ENCODE measurements at places on chromosomes 2 and 18.
A peak's percentile ranks its signal among the peaks of the same experiment; 100 is the strongest.

DNA sequence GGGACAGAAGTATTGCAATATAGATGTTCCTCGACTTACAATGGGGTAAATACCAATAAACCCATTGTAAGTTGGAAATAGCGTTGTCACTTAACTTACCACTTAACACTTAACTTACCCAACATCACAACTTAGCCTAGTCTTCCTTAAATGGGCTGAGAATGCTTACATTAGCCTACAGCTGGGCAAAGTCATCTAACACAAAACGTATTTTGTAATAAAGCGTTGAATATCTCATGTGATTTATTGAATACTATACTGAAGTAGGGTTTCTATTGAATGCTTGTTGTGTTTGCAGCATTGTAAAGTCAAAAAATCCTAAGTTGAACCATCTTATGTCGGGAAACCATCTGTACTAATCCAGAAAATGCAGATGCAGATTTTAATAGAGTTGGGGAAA, 23.6 kb downstream of the IL1R2 start:
- no peak for DNase-seq

DNA sequence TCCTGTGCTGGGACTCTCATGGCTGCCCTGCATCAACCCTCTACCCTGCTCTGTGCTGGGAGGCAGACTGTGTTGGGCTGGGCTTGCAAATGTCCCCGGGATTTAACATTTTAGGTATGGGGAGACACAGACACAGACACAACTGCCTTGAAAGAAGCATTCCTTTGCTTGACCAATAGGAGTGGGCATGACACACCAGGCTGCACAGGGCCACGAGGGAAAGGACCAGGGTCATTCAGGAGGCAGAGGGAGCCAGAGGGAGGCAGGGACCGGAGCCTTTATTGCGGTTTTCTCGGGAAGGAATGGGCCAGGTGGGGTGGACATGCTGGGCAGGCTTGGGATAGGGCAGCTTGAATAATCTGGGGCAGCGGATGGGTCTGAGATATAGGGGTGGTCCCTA, 238.7 kb upstream of the COPS8 start:
- no peak for DNase-seq

DNA sequence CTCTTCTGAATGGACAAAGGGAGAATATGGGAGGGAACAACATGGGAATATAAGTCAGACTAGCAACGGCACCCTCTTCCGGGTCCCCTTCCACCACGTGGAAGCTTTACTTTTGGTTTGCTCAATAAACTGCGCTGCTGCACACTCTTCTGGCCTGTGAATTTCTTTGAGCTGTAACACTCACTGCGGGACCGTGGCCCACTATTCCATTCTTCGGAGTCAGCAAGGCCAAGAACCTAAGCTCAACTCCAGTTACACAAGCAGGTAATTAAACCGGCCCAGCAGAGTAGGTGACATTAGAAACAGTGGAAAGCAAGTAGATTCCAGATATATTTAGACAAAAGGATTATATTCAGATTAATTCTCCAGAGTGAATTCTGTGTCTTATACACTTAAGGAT, 697.4 kb upstream of the NXPH2 start:
- no peak for DNase-seq

DNA sequence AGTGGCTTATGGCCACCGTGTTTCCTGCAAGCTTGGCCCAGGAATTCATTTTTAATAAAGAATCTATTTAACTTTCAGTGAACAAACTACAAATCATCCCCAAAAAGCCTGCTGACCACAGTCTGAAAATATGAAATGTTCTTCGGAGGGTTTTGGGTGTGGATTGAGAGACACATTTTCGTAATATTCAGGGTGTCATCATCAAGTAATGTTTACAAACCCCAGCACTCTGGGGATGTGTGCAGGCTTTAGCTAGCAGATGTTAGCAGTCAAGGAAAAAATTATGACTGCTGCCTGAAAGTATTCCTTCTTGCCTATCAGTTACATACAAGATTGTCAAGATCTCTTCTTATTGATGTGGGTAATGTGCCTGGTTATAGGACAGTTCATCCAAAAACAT, 143.9 kb upstream of the FN1 start:
- DNase-seq = no peak

DNA sequence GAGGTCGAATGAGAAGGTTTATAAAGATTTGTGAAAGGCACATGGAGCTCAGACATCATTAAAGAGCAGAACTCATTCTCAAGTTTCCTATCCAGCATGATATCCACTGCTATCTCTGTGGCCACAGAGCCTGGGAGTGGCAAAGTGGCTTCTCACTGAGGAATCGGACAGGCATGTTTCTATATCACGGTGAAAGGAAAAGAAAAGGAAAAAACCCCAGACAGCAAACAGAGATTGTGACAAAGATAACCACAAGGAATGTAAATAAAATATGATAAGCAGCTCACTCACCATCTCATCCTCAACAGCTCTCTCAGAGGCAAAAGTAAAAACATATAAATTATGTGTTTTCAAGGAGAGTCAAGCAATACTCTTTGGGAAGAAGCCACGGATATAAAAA, 2.5 kb downstream of the PID1 start:
- DNase-seq = no peak

DNA sequence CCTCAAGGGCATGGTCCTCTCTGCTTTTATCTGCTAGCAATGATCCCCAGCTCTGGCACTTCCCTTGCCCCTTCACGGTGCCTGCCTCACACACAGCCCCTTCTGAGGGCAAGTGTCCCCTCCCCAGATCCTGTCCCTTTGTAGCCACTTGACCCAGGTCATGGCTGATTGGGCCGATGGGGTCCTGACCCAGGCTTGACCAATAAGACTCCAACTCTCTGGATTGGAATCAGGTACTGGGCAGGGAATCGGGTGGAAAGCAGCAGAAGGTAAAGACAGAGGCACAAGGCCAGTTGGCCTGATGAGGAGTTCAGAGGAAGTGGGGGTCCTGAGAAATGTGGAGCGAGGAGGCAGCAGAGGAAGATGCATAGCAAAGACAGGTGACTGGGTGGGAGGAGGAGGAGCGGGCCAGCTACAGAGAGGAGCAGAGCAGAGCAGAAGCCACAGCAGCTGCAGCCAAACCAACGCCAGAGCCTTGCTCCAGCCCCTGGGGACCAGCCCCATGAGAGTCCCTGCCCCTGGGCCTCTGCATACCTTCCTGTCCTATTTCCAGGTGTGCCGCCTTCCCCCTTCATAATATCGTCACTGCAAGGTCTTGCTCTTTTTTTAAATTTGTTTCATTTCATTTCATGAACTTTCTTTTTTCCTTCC, 39.1 kb downstream of the CAPN13 start:
- no peak for DNase-seq

DNA sequence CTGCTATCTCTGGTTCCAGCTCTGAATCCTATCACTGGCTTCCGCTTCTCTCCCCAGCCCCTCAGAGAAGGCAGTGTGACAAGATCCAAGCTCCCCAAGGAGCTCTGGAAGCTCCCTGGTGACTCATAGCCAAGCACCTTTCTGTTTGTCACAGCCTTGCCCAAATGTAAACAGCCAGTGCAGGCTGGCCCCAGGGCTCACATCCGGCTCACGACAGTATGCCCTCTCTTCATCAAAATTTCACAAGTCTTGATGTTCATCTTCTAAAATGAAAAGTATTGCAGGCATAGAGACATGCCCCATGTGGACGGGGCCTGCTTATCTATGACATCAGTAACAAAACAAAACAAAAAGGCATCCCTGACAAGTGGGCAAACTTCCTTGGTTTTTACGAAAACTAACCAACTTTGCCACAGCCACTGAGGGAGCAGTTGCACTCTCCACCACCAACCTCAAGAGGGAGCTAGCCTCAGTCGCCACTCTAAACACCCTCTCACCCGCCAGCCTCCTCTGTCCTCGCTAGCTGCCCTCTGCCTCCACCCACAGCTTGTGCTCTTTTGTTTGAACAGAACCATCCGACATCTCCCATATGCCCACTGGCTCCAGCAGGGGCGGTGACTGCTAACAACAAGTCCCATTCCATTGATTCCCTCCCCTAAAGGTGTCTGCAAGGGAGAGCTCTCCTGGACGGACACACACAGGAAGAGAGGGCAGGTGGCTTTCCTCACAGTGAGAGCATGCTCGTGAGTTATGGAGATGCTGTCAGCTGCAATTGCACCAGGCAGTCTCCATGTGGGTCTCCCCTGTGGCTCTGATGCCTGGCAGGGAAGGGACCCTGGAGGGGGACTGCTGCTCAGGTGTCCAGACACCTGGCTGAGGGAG, 71.0 kb upstream of the DAPL1 start:
- no peak for DNase-seq

DNA sequence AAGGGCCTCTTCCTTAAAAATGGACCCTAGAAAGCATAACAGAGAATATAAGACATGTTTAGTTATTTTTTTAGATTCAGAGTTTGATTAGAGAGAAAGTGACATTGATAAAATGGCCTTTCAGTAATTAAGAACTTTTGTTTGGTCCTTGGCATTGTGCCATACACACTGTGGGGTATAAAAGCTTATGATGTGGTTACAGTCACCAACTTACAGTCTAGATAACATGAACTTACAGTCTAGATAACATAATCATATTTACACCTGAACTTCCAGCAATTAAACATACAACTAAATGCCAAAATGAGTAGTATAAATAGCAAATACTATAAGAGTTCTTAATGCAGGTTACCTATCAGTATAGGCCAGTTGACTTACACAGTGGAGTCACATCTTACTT, 25.6 kb upstream of the EFEMP1 start:
- no peak for DNase-seq

GRCh38 chr2:138919120-138919747, 139.0 kb upstream of the NXPH2 start:
- DNase-seq = no peak

GRCh38 chr2:15354596-15355366, 206.4 kb downstream of the NBAS start:
- DNase-seq = no peak

GRCh38 chr2:134706587-134707329, 12.0 kb downstream of the TMEM163 start:
- no peak for DNase-seq

DNA sequence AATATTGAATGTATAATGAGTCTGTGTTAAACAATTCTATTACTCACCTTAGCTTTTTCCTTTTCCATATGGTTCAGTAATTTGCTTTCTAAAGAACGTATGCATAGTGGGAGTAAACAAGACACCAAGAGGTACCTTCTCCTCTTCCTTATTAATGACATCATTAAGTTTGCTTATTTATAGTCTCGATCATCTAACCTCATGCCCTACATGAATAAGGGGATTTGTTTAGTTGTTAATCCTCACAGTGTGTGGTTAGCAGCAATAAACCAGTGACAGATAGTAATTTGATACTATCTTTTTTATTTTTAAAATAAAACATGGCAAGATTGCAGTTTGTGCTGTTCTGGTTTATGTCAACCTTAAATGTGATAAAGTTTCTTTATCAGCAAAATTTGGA, 69.7 kb downstream of the COBLL1 start:
- no peak for DNase-seq

GRCh38 chr2:19321946-19322345, 36.5 kb downstream of the OSR1 start:
- no peak for DNase-seq

- no peak for DNase-seq
Observed at GRCh38 chr2:121359716-121360565, 74.9 kb upstream of the TFCP2L1 start.

DNA sequence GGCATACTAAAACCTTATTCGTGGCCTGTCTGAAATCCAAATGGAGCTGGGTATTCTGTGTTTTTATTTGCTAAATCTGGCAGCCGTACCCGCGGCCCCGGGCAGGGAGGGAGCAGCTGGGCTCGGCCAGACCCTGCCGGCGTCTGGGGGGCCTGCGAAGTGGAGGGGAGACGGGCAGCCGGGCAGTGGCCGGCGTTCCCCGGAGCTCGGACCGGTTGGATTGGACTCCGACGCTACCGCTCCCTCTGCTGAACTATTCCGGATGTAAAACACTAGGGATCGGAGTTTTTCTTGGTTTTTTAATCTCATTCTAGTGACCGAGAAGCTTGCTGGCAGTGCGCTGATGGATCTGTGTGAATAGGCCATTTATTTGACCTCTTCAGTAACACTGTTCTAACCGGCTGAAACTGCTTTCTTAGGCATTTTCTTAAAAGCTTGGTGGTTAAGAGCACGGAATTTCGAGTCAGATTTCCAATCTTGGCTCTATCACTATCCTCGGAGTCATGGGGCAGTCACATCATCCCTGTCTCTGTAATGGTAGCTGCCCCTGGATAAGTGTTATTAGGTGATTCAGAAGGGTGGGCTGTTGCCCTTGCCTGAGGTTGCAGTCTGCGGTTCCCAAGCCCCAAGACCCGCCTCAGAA, 694 bp downstream of the UNC50 start:
- no peak for DNase-seq

DNA sequence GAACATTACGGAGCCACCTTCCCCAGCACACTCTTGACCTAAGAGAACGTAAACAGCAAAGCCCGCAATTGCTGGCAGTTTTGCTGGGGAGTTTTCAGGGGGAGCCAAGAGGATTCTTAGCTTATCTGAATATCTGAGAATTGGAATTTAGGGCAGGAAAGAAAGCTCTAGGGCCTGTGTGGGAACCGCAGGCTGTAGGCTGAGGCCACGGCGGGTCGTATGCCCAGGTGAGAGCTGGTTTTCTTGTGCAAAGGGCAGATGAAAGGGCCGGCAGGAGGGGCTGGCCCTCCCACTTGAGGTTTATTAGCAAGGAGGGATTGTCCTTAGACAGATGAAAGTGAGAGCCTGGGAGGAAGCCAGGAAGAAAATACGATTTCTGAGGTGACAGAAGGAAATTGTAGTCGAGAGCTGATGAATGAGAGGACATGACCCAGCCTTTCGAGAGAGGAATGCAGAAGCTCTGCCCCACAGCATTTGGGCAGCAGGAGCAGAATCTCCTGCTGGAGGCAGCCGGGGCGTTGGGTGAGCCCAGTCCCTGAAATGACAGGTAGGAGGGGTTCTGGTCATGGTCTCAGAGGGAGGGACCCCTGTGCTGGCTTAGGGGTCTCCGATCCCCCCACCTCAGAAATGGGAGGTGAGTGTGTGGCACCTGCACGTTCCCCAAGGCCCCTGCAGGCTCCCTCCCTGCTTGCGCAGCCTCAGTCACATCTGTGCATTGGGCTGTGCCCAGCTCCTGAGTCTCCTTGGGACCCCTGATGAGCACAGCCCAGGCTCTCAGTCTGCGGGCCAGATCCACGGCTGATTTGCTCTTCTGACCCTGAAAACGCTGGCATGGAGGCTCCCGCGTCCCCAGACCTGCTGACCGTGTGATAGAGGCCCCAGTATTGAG, 61.1 kb downstream of the CABLES1 start:
- DNase-seq = no peak

DNA sequence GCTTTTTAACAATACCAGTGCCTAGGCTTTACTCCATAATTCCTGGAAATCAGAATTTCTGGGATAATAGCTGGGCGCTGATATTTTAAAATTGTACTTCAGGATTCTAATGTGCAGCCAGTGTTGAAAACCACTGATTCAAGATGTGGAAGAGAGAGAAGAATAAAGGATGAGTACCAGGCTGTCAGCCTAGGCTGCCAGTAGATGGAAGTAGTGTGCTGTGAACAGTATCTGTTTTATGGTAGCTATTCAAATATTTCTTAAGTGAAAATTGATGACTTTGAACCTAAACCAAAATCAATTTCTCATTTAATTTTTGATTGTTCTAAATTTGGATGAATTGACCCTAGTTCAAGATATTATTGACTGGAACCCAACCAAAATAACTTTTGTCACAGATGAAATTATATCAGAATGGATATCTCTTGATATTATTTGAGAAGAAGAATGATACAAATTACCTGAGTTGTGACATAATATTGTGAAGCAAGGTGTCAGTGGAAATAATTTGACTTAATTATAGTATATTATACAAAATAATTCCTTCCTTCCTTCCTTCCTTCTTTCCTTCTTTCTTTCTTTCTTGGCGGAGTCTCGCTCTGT, 88.0 kb downstream of the COMMD1 start:
- DNase-seq = peak; percentile 6

Measured in HFF-Myc (cell line).